ENCODE measurements at places on chromosomes 7 and 10.

DNA sequence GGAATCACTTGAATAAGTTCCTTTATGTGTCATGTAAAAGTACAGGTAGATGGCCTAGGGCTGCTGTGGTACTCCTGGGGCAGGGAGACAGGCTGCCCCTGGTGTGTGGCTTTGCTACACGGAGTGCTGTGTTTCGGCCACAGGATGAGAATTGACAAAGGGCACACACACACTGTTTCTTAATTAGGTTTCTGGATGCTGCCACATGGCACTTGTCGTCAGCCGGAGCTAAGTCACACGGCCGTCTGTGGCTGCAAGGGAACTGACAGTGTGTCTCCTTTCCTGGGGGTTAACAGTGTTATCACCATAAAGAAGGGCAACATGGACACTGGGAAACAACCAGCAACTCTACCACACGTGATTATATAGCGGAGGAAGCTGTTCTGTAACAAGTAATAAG is 55.7 kb upstream of the CREB5 start:
- DNase-seq: no peak

GRCh38 chr7:142716596-142716995 is 32.7 kb upstream of the PRSS1 start:
- no peak for DNase-seq

- no peak for DNase-seq
Measured at GRCh38 chr10:120335553-120335952, 121.5 kb upstream of the PLPP4 start.

GRCh38 chr7:27677912-27678612 is 15.4 kb upstream of the HIBADH start:
- no peak for DNase-seq

- DNase-seq: no peak
Measured at GRCh38 chr10:22765660-22766547, 51.5 kb upstream of the PIP4K2A start.
